Activated CD4-positive, alpha-beta memory T cell treated with anti-CD3 and anti-CD28 coated beads for 36 hours (primary cell): ENCODE measurements at places on chromosomes 2 and 18.

- no peaks in the 10 kb centered on the region for H3K36me3 ChIP-seq
- no peaks in the 10 kb centered on the region for H3K4me1 ChIP-seq
- H3K27me3 ChIP-seq: no peaks in the 10 kb centered on the region
Measured at GRCh38 chr2:163692081-163692480, 43.7 kb downstream of the FIGN start.

- H3K27me3 ChIP-seq: no peaks in the 10 kb centered on the region
- DNase-seq: no peak
- H3K36me3 ChIP-seq: peaks cover 10% of the 10 kb centered on the region
Measured at GRCh38 chr2:72394541-72395070, 246.9 kb upstream of the CYP26B1 start.

DNA sequence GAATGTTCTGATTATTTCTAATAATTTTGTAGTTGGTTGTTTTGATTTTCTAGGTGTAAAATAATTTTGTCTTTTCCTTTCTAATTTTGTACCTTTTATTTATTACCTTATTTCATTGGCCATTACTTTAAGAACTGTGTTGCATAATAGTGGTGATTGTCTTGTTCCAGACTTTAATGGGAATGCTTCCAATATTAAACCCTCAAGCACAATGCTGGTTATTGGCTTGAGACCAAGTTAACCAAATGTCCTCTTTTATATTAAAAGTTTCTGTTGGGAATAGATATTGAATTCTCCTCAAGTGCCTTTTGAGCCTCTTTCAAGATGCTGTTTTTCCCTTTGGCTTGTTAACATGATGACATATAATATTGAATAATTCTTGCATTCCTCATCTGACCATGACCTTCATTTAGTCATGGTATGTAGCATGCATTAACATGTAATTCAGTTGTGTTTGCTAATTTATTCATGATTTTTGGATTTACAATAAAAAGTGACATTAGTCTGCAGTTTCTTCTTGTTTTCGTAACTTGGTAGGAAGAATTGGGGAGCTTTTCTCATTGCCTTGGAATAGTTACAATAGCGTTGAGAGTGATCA lies 141.7 kb downstream of the DIS3L2 start:
- H3K27ac ChIP-seq: no peak overlapping the region
- H3K4me3 ChIP-seq: no peak overlapping the region
- H3K27me3 ChIP-seq: no peaks in the 10 kb centered on the region
- DNase-seq: no peak
- H3K4me1 ChIP-seq: no peaks in the 10 kb centered on the region
- H3K36me3 ChIP-seq: peaks cover 16% of the 10 kb centered on the region

GRCh38 chr2:6454286-6454990 lies 411.3 kb downstream of the CMPK2 start:
- no peak overlapping the region for H3K27ac ChIP-seq
- no peaks in the 10 kb centered on the region for H3K27me3 ChIP-seq
- no peak for DNase-seq
- no peaks in the 10 kb centered on the region for H3K36me3 ChIP-seq
- H3K4me1 ChIP-seq: no peaks in the 10 kb centered on the region

- H3K36me3 ChIP-seq: no peaks in the 10 kb centered on the region
- no peak overlapping the region for H3K4me3 ChIP-seq
- DNase-seq: no peak
- peaks cover 4% of the 10 kb centered on the region for H3K27me3 ChIP-seq
- H3K27ac ChIP-seq: no peak overlapping the region
Measured at GRCh38 chr2:60154142-60154541, 399.3 kb downstream of the BCL11A start.

- no peaks in the 10 kb centered on the region for H3K36me3 ChIP-seq
- peak; percentile 77 for DNase-seq
- H3K27ac ChIP-seq: no peak within 1 kb of the TSS
- H3K4me3 ChIP-seq: peak within 1 kb of the TSS; percentile 54
- H3K27me3 ChIP-seq: peaks cover 62% of the 10 kb centered on the region
Measured at GRCh38 chr18:49561289-49562193, at the start of gene LIPG. Gene LIPG, plus strand, starts transcription at chr18:49562057. Its CDS starts 252 bp downstream, at chr18:49562309.

- no peak overlapping the region for H3K4me3 ChIP-seq
- no peaks in the 10 kb centered on the region for H3K27me3 ChIP-seq
Measured at GRCh38 chr2:112819081-112819480, 17.5 kb downstream of the IL1B start.

- H3K4me1 ChIP-seq: peaks cover 5% of the 10 kb centered on the region
- H3K36me3 ChIP-seq: no peaks in the 10 kb centered on the region
- no peak for DNase-seq
- no peak overlapping the region for H3K4me3 ChIP-seq
- no peak overlapping the region for H3K27ac ChIP-seq
- H3K27me3 ChIP-seq: no peaks in the 10 kb centered on the region
Measured at GRCh38 chr2:153106802-153107477, 371.6 kb downstream of the RPRM start.

- H3K36me3 ChIP-seq: peaks cover 27% of the 10 kb centered on the region
- H3K27ac ChIP-seq: no peak overlapping the region
- no peak overlapping the region for H3K4me3 ChIP-seq
- no peak for DNase-seq
- no peaks in the 10 kb centered on the region for H3K27me3 ChIP-seq
- H3K4me1 ChIP-seq: peaks cover 8% of the 10 kb centered on the region
Measured at GRCh38 chr2:232213176-232213575, 165.4 kb upstream of the ALPP start.

- no peak overlapping the region for H3K4me3 ChIP-seq
- no peak overlapping the region for H3K27ac ChIP-seq
- no peak for DNase-seq
- peaks cover 25% of the 10 kb centered on the region for H3K36me3 ChIP-seq
- H3K4me1 ChIP-seq: peaks cover 7% of the 10 kb centered on the region
Measured at GRCh38 chr2:24763843-24764242, 29.3 kb downstream of the PTRHD1 start.

DNA sequence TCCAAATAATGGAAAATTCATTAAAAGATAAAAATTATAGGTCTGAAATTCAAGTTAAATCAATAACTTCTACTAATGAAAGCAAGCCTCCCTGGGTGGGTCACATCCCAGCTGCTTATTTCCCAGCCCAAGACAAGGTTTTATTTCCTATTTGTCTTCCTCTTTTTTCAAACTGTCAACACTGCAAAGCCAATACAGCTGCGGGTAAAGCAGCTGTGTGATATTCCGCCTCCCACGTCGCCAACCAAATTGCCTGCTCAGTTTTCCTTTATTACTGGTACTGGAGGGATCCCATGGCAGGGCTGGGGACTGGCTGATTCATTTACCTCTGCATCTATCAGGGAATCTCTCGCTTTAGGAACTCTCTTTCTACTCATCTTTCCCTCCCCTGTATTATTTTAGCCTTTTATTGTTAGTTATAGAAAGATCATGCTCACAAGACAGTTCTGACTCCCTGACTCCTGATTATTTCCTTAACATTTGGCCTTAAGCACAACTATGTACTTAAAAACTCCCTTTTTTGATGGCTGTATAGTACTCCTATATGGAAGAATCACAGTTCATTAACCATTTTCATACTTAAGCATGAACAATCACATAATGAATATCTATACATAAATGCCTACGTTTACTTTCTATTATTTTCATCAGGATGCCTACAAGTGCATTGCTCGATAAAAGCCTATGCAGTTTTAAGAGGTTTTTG lies 253.1 kb downstream of the CDCA7 start:
- no peak overlapping the region for H3K27ac ChIP-seq
- H3K4me1 ChIP-seq: no peaks in the 10 kb centered on the region
- peaks cover 20% of the 10 kb centered on the region for H3K27me3 ChIP-seq
- H3K36me3 ChIP-seq: no peaks in the 10 kb centered on the region

DNA sequence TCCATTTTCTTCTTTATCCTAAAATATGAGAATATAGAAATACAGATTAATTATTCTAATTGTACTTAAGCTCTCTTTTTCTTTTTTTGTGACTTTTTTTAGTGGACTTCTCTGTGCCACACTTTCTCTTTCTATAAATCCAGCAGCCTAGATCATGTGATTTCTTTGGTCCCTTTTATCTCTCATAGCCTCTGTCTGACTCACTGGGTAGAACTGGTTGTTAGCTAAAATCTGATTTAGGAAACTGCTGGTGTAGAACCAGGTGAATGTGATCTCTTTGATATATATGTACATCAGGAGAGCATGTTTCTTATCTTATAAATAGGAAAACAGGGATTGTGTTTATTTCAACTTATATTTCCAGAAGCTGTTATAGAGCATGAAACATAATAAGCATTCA lies 54.9 kb downstream of the VRK2 start:
- no peaks in the 10 kb centered on the region for H3K27me3 ChIP-seq
- no peak overlapping the region for H3K4me3 ChIP-seq
- H3K4me1 ChIP-seq: peaks cover 3% of the 10 kb centered on the region
- no peak for DNase-seq
- no peak overlapping the region for H3K27ac ChIP-seq
- H3K36me3 ChIP-seq: peaks cover 6% of the 10 kb centered on the region

- no peak overlapping the region for H3K27ac ChIP-seq
- DNase-seq: no peak
- H3K36me3 ChIP-seq: no peaks in the 10 kb centered on the region
- H3K27me3 ChIP-seq: no peaks in the 10 kb centered on the region
- H3K4me3 ChIP-seq: no peak overlapping the region
- no peaks in the 10 kb centered on the region for H3K4me1 ChIP-seq
Measured at GRCh38 chr2:220574038-220574437, 946.6 kb downstream of the SLC4A3 start.

GRCh38 chr2:30871980-30872789 lies 64.9 kb upstream of the CAPN13 start:
- DNase-seq: no peak
- peaks cover 16% of the 10 kb centered on the region for H3K27me3 ChIP-seq
- H3K27ac ChIP-seq: no peak overlapping the region
- no peak overlapping the region for H3K4me3 ChIP-seq
- no peaks in the 10 kb centered on the region for H3K36me3 ChIP-seq

DNA sequence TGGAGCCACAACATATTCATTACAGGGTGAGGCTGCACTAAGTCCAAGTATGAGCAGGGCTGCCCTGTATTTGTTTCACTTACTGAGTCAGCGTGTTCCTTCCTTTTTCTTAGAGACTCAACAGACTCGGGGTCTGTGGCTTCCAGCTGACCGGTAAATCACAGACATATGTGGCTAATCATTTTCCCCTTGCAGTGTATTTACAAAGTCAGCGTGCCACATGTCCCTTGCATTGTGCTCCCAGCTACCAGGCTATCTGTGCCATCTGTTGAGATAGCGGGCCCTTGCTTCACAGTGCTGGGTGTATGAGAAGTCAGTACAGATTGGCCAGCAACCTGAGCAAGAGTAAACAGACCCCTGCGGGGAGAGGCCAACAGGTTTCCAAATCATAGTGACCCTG lies 254.3 kb downstream of the LRRTM1 start:
- no peaks in the 10 kb centered on the region for H3K27me3 ChIP-seq
- H3K4me3 ChIP-seq: no peak overlapping the region
- no peaks in the 10 kb centered on the region for H3K36me3 ChIP-seq

DNA sequence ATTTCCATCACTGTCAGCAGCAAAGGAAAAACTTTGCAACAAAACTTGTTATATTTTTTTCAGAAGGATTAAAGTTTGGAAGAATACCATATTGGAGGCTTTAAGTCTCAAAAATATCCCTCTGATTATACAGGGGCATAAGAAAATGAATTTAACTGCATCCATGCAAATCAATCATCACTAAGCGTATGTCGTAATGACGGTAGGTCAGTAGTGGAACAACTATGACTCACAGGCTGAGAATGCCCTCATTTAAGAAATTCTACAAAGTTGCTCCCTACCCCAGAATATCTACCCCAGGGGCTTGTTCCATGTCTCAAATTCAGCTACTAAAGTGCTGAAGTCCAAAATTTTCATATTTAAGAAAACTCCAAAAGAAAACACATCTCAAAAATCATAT lies 12.5 kb upstream of the NAB1 start:
- H3K36me3 ChIP-seq: no peaks in the 10 kb centered on the region
- H3K27me3 ChIP-seq: no peaks in the 10 kb centered on the region
- H3K4me3 ChIP-seq: no peak overlapping the region
- H3K27ac ChIP-seq: no peak overlapping the region
- peaks cover 10% of the 10 kb centered on the region for H3K4me1 ChIP-seq
- DNase-seq: no peak

DNA sequence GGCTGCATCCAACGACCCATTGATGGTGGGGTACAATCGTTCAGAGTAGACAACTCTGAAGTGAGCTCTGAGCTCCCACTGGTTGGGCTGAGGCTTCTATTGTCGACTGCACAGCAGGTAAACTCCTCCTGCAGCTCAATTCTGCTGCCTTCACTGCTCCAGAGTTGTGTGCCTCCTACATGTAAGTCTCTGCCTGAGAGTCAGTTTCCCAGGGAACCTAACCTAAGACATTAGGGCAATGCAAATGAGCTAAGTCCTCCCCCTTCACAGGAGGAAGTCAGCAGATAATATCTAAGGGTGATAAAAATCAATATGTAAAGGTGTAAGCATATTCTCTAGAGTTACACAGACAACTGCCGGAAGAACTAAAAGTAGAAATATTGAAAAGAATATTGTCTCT lies 22.5 kb upstream of the ACYP2 start:
- H3K4me3 ChIP-seq: no peak overlapping the region
- no peaks in the 10 kb centered on the region for H3K36me3 ChIP-seq
- H3K27me3 ChIP-seq: no peaks in the 10 kb centered on the region
- DNase-seq: no peak
- peak overlapping the region; percentile 55 for H3K27ac ChIP-seq

DNA sequence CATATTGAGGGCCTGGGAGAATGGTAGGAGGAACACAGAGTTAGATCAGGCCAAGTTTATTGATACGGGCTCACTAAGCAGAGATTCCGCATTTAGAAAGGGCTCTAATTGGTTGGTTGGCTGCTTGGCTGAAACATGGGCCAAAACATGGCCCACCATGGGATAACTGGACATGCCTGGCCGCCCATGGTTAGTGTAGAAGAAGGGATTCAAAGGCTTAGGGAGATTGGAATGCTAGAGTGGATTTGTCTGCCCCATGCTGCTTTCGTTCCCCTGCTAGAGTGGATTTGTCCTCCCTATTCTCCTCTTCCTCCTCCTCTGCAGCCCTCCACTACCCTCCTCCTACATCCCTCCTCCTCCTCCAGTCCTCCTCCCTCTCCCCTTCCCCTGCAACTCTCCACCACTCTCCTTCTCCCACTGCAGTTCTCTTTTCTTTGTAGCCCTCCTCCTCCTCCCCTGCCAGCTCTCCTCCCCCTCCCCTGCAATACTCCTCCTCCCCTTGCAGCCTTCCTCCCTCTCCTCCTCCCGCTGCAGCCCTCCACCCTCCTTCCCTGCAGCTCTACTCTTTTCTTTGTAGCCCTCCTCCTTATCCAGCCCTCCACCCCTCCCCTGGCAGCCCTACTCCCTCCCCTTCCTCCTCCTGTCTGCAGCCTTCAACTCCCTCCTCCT lies 17.2 kb downstream of the BOK start:
- no peaks in the 10 kb centered on the region for H3K4me1 ChIP-seq
- no peak for DNase-seq
- no peaks in the 10 kb centered on the region for H3K27me3 ChIP-seq
- H3K27ac ChIP-seq: no peak overlapping the region
- no peak overlapping the region for H3K4me3 ChIP-seq
